ENCODE measurements at places on chromosomes 1 and 21.

DNA sequence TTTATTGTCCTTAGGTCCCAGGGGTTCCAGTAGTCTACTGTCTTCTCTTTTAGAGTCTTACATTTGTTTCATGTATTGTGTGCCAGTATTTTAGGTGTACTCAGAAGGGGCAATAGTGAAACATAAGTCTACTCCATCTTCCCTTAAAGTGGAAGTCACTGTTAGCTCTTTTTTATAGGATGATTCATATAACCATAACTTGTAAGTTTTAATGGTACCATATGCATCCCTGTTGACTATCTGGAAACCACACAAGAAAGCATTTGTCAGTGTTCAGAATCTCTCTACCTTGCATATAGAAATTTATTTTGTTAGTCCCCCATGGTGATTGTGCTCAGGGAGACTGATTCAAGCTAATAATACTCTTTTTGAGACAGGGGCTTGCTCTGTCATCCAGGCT is 149.9 kb downstream of the HS2ST1 start:
- DNase-seq: no peak

DNA sequence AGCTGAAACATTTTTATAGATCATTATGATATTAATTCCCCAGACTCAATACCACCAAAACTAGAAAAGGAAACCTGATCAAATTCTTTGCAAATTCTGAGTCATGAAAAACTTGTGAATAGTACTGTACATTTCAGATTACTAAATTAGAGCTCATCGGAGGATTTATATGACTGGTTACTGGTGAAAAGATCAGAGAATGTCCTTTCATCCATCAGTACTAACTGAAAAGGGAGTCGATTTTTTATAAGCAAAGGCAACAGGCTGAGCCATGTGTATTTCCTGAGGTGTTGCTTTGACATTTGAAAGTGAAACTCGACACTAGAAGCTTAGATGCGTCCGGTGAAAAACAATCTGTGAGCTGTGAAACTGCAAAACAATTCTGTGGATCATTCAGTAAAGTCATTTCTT is 155.7 kb downstream of the TNFSF18 start:
- DNase-seq: no peak

- DNase-seq: no peak
Observed at GRCh38 chr1:77065693-77066342, 153.4 kb downstream of the PIGK start.

DNA sequence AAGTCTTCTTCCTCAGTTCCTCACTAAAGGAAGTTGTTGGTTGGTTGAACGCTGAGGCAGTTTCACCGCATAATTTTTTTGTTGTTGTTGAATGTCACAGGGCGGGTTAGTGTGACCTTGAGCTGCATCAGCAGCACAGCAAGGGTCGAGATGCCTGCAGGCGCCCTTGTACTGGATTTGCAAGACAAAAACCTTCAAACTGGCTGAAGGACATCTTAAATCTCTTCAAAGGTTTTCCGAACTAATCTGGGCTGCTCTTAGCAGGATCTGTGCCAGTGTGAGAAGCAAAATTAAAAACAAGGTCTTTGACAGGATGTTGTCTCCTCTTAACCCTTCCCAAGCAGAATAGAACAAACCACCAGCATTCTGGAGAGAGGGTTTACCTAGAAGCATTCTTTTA is 59.4 kb downstream of the NRIP1 start:
- DNase-seq: no peak

DNA sequence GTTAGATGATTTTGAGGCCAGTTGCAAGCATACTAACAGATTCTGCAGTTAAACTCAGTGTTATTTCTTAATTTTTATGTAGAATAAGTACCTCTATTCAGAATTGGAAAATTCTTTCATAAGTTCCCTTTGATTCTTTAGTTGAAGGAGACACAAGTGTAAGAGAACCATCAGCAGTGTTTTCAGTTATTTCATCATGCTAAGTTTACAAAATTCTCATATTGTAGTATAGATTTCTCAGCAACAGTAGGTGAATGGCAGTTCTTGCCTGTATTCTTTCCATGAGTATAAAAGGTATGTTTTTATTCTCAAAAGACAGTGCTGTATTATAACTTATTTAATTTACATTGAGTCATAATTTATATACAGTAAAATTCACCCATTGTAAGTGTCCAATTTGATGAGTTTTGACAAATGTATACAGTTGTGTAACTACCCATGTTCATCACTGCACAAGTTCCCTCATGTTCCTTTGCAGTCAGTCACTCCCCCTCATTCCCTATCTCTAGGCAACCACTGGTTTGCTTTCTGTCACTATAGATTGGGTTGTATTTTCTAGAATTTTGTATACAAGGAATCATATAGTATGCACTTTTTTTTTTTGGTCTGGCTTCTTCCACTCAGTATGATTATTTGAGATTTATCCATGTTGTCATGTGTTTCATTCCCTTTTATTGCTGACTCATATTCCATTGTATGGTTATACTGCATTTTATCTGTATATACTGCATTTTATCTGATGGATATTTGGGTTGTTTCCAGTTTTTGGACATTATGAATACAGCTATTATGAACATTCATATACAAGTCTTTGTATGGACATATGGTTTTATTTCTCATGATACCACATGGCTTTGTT is 3.9 kb downstream of the RPS6KC1 start:
- DNase-seq: no peak

Measured in cortex of kidney (tissue), 1 donor.